NCI-H1930 (cell line): ENCODE measurements at places on chromosomes 6 and 20.

DNA sequence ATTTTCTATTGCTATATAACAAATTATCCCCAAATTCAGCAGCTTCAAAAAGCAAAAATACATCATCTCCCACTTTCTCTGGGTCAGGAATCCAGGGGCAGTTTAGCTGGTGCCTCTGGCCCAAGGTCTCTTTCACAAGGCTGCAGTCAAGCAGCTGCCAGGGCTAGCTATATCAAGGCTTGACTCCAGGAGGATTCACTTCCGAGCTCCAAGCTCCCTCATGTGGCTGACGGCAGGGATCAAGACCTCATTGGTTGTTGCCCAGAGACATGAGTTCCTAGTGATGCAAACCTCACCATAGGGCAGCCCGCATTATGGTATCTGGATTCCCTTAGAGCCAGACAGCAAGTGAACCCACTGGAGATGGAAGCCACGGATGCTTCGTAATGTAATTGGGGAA lies 1.3 kb upstream of the VNN1 start:
- peak; percentile 27 for DNase-seq

DNA sequence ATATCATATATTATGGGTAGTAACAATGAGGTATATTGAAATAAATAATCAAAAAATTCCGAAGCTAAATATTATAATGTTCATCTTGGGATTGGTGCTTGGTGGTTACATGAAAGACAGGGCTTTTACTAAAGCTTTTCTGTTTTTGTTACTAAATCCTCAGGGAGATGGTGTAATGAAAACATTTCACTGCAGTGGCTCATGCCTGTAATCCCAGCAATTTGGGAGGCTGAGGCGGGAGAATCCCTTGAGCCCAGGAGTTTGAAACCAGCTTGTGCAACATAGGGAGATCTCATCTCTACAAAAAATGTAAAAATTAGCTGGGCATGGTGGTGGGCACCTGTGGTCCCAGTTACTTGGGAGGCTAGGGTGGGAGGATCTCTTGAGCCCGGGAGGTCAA lies 42.9 kb downstream of the AFG1L start:
- DNase-seq, result no peak

GRCh38 chr6:12957321-12958051 lies 240.9 kb downstream of the PHACTR1 start:
- no peak for DNase-seq

GRCh38 chr6:103193413-103193812 lies 1666.3 kb downstream of the HACE1 start:
- no peak for DNase-seq

GRCh38 chr20:63454731-63455567 lies 17.5 kb downstream of the KCNQ2 start:
- peak; percentile 40 for DNase-seq

DNA sequence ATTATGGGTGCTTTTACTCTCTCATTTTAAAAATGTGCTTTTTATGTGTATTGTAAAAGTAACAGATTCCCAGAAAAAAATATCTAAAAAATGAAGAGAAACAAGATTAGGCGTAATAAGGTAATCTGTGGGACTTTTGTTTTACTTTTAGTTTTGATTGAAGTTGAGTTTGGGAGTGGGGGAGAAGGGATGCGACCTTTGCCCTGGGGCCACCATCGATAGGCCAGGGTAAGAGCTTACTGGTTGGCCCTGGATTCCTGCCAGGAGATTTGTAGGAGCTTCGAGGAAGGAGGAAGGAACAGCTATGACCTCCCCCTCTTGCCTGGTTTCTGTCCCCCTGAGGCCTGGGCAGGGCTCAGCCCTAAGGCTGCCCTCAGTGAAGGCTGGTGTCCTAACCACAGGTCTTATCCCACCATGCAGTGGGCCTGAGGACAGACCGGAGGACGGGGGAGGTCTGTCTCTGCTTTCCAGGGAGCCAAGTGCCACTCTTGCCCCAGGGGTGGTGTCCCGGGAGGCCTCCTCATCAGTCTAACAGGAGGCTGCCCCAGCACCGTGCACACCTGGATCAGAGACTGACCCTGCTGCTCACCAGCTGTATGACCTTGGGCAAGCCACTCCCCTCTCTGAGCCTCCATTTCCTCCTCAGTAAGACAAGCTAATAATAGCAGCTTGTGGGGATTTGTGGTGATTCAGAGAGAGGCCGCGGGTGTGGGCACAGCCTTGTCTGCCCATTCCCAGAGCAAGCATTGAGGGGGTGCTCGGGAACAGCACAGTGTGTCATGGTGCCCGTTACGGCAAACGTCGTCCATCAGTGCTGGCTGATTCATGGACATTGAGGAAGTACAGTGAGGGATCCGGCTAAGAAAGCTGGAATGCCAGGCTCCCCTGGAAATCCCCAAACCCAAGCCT lies 21.2 kb downstream of the TGM2 start:
- DNase-seq, result no peak

GRCh38 chr6:142045380-142046278 lies 87.1 kb upstream of the GJE1 start:
- no peak for DNase-seq

- DNase-seq, result no peak
Observed at GRCh38 chr6:124793398-124793797, 168.8 kb upstream of the RNF217 start.

DNA sequence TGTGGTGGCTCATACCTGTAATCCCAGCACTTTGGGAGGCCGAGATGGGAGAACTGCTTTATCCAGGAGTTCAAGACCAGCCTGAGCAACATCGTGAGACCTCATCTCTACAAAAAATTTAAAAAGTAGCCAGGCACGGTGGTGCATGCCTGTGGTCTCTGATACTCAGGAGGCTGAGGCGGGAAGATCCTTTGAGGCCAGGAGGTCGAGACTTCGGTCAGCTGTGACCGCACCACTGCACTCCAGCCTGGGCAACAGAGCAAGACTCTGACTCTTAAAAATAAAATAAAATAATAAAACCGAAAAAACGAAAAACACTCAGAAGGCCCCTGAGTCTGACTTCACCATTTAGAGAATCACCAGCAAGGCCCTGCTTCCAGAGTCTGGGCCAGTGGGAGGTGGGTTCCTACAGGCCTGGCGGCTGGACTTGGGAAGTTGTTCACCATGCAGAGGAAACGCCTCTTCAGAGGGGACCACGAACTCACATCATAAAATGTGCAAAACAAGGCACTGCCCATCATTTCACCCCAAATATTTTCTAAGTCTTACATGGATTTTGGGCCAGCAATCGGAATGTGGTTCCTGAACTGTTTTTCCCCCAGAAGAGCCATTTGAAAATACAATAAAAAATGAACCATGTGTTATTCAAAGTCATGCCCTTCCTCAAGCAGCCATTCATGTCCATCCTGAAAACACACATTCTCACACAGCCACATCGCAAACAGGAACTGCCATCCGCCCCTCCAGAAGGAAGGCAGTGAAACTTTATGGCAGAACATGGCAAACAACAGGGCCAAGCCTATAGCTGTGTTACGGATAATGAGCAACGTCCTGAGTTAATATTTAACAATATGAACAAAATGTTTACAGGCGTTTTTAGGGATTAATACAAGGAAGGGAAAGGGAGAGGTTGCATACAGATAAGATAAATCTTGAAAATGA lies 57.8 kb downstream of the SLC22A23 start:
- DNase-seq, result no peak

DNA sequence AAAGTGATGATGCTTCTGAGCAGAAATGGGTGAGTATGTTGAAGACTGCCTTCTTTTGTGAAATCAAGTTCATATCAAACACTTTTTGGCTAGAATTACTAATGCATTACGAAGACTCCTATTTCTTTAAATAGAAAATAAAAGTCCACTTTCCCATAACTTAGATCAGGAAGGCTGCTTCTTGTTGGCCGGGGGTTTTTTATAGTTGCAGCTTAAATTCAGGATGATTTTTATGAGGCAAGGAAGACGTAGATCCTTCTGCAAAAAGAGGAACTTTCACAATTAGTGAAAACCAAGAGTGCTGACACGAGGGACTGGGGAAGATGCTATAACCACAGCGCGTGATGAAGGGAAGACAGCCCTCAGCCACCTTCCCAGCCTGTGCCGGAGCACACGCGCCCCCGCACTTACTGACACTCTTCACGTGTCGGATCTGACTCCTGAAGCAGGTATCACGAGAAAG lies 206.1 kb upstream of the PRDM1 start:
- DNase-seq, result no peak

- DNase-seq, result no peak
Observed at GRCh38 chr20:62296724-62297448, 5.9 kb upstream of the ADRM1 start.

- DNase-seq, result no peak
Observed at GRCh38 chr6:113489952-113490746, 367.0 kb upstream of the MARCKS start.

DNA sequence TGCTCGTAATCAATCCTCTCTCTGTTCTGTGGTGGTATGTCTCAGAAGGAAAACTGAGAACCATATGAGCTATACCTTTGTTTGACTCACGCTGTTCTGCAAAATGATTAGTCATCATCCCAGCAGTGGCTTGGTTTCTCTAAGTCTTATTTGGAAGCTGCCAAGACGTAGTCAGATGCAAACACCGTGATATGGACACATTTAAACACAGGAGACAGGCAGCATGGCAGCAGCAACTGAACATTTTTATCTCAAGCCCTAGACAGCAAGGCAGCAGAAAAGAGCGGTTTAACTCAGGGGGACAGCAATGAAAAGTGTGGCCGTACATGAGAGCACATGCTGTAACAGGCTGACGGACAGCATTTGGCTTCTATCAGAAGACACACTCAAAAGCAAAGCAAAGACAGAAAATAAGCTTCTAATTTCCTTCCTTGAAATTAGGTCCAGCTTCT lies 1295.1 kb downstream of the EPHA7 start:
- no peak for DNase-seq

DNA sequence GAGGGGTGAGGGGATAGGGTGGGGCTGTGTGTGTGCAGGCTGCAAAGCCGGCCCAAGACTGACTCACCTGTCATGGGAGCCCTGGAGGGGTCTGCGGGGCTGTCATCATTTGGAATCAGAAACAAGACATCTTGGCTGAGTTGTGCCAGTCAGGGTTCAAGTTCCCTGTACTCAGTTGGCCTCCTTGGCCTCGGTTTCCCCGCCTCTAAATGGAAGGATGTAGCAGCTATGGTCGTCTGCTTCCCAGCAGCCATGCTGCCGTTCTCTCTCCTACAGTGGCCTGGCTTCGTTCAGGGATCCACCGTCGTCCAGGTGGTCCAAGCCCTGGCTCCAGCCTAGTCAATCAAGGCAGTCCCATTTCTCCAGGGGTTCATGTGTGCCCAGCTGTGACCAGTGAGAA lies 83.6 kb upstream of the PMEPA1 start:
- DNase-seq, result no peak

GRCh38 chr20:45538209-45538799 lies 978 bp downstream of the WFDC6 start:
- no peak for DNase-seq

- DNase-seq, result no peak
Observed at GRCh38 chr6:165272585-165272984, 36.8 kb downstream of the C6orf118 start.

DNA sequence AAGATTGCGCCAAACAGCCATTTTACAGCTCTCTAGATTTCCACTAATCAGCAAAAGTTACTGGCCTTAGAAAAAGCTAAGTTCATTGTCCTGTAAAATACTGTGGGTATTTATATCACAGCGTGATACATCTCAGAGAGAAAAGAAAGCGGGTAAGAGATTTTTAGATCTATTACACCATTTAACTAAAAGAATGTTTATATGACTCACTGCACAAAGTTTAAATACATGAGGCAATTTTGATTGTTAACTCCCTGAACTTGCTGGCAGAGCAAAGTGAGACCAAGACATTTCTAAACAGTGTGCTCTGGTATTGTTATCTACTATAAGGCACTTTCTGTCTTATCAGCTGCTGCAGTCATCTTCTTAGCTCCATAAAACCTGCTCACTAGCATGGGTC lies 314.3 kb downstream of the EPHA7 start:
- DNase-seq, result no peak

DNA sequence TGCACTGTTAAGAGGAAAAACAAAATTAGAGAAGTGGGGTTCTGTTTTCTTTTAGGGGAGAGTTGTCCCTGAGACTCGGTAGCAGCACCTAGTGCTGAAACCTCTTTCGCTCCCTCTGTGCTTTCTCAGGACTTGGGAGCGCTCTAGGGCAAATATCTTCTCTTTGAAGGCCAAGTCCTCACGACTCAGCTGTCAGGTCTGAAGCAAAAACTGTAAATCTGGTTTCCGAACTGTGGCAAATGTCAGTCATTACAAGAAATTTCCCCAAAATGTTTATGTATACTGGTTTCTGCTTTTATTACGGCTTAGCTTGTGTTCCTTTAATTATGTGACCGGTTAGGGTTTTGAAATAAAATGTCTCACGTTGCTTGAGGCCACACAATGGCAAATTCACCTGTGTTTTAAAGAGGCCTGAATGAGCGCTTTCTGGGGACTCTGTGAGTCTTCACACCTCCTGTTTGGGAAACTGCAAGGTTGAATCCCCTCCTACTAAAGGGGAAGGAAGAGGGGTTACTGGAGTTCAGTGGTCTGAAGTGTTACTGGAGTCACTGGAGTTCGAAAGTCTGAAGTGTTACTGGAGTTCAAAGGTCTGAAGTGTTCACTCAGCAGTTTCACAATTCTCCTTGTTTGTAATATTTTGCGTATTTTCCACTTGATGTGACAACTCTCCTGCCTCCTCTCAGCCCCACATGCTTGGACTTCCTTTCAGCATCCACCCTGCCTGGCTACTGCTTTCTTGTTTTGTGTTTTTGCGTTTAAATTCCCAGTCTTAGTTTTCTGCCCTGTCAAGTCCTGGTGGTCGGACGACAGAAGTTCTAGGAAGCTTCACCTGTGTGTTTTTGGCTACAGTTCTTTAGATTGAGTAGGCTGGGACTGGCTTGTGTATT lies 1.6 kb downstream of the SMPDL3A start:
- no peak for DNase-seq

GRCh38 chr6:159914565-159914923 lies 23.8 kb downstream of the MAS1 start:
- DNase-seq, result no peak

GRCh38 chr20:51926670-51927305 lies 124.5 kb upstream of the SALL4 start:
- no peak for DNase-seq
